ENCODE measurements at places on chromosomes 12 and 14.

DNA sequence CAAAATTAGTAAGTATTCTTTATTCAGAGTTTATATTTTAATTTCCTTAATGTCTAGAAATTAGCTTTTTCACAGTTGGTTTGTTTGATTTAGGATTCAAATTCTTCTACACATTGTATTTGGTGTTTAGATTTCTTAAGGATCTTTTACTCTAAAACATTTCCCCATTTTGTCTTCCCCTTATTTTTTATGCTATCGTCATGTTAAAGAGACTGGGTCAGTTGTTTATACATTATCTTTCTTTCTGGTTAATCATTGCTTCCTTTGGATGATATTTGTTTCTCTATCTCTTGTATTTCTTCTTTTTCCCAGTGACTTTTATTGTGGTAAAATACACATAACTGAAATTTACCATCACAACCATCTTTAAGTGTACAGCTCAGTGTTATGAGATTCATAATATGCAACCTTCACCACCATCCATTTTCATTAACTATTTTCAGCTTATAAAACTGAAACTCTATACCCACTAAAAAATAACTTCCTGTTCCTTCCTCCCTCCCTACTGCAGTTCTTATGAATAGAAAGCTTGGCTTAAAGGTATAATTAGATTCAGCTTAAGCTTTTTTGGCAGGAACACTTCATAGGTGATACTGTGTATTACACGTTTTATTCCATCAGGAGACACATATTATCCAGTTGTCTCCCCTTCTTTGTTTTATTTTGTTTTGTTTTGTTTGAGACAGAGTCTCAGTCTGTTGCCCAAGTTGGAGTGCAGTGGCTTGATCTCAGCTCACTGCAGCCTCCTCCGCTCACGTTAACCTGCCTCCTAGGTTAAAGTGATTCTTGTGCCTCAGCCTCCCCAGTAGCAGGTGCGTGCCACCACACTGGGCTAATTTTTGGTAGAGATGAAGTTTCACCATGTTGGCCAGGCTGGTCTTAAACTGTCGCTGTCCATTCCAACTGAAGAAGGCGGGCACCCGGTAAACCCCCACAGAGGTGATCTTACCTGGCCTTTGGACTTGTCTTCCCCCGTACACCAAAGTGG lies 45.0 kb downstream of the NOPCHAP1 start:
- DNase-seq: no peak

DNA sequence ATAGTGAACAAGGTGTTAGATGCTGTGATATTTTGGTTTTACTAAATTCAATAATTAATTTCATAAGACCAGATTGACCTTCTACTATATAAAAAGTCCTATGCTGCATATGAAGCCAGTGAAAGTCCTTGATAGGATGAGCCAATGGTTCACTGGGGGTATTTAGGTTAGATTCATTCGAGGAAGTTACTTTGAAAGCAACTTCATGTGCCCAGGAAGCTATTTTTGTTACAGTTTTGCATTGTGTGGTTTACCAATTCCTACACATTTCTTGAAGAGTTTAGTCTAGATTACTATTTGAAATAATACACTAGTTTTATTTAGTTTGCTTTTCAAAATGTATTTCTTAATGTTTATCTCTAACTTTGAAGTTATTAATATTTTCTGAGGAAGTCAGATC lies 58.5 kb upstream of the RMST start:
- no peak for DNase-seq

DNA sequence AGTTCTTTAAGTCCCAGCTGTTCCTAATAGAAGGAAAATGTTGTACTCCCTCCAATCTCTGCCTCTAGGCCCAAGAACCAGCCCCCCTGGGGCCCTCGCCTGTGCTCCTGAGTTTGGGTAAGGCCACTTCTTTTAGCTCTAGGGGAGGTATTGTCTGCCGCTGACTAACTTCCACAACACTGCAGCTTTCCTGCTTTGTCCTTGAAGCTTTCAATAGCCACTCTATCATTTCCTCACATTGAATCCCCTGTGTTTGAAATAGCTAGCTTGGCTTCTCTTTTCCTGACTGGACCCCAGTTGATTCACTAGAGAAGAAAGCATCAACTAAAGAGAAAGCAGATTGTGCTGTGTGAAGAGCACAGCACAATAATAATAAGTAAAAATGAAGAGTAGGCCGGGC lies 28.8 kb downstream of the KRT80 start:
- no peak for DNase-seq

GRCh38 chr12:93725531-93725930 lies 48.4 kb downstream of the CRADD start:
- DNase-seq: no peak

GRCh38 chr14:39339003-39339402 lies 93.2 kb downstream of the FBXO33 start:
- no peak for DNase-seq

DNA sequence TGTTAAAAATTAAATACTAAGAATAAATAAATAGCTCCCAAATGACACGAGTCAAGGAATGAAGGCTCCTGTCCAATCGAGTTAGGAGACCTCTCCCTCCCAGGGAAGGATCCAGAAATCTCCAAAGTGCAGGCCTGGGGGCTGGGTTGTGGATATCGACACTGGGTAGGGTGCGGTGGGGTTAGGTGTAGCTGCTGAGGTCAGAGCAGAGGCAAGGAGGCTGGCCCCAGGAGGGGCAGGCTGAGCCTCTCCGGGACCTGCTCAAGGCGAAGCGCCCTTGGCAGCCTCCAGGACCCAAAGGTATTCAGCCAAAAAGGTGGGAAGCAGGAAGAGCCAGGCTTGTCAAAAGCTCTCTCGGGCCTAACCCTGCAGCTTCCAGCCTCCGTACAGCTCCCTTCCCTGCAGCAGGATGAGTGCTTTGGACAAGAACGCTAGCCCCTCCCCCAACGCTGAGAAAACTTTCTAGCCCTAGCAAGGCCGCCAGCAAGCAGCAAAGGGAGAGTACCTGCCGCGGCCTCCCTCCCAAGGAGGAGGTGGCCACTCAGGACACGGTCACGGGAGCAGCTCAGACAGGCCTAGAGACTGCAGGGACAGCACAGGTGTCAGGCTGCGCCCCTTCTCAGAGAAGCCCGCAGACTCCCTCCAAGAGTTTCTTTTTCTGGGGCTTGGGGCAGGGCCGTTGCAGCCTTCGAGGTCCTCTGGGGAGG lies 3.7 kb upstream of the PNMA1 start:
- DNase-seq: no peak

DNA sequence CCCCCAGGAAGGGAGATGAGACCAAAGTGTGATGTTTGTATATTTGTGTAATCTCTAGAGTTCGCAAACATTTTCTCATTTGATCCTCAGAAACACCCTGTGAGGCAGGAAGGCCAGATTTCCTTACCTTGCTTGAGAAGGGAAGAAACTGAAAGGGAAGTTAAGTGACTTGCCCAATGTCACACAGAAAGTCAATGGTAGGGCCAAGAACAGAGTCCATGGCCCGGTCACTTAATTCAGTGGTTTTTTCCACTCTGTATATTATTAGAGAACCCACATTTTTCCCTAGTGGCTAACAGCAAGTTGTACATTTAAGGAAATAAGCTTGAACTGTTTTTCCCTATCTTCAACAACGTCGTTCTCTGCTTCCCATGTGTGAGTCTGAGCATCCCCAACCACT lies 25.6 kb upstream of the CHPT1 start:
- no peak for DNase-seq

- DNase-seq: no peak
Measured at GRCh38 chr14:21455592-21455911, 371 bp downstream of the CHD8 start.

Measured in substantia nigra (tissue), 51 donors.